ENCODE measurements at places on chromosomes 7 and 10. TPM values are rescaled to one million over a fixed set of nuclear protein-coding genes. Genes with fewer than 3 reads are reported as not detected.

DNA sequence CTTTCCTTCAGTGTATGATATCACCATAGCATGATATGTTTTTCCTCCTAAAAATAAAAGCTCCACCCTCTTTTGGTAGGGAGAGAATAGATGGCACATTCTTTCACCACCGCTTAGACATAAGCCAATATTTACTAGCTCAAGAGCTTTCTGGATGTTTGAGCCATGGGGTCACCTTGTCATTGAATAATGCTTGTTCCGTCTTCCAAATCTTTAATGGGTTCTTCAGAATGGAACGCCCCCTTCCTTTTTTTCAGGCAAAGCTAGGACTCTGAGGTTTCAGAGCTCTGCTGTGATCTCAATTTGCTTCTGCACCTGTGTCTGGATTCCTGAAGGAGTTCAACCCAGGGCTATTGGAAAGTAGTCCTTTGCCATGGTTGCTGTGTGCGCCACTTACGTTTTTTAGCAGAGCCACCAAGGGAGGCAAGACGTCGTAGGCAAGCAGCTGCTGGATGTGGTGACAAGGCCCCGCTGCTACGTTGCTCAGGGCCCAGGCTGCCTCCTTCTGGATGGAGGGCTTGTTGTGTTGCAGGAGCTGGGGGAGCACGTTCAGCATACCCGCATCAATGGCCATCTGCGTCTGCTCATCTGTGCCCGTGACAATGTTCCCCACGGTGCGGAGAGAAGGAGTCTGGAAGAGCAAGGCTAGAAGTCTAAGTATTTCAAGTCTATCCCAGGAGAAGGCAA is 23.2 kb downstream of the KPNA7 start:
- no peak for DNase-seq

DNA sequence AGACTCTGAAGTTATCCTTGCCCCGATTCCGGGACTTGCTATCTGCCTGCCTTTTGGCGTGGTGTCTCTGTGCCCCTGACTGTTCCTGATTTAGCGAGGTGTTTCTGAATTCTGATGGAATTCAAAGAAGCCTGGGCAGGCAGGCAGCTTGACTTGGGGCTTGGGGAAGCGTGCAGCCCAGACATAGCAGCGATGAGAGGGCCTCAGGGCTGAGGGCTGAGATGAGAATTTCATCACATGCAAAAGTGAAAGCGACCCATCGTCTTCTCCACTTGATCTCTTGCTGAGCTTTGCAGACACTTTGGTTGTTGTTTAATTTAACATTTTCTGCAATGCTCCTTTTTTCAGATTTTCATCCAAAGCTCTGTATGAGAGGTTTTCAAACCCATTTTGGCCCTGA is 57.8 kb downstream of the TCF7L2 start:
- no peak for DNase-seq

DNA sequence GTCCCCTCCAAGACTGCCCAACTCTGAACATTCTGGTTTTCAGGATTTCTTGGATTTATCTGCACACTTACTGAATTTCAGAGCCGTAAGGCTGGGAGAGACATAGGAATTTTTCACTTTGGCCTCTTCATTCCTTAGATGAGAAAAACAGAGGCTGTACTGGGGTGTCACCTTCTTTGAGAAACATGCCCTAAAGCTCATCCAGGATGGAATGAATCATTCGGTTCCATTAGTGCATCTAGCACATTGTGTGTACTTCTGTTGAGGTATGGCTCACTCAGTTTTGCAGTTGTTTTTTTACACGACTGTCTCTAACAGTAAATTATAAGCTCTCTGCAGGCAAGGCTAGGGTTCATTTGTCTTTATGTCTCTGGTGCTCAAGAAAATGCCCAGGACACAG is 383.4 kb downstream of the GATA3 start:
- no peak for DNase-seq

DNA sequence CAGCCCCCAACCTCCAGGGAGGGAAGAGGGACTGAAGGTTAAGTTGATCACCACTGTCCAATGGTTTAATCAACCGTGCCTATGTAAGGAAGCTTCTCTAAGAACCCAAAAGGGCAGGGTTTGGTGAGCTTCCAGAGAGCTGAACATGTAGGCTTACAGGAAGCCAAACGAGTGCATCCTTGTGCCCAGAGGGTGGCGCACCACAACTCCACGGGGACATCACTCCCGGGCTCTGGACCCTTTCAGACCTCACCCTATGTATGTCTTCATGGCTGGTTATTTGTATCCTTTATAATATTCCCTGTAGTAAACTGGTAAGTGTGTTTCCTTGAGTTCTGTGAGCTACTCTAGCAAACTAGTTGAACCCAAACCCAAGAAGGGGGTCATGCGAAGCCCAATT is 11.5 kb upstream of the NFKB2 start:
- DNase-seq, result no peak

DNA sequence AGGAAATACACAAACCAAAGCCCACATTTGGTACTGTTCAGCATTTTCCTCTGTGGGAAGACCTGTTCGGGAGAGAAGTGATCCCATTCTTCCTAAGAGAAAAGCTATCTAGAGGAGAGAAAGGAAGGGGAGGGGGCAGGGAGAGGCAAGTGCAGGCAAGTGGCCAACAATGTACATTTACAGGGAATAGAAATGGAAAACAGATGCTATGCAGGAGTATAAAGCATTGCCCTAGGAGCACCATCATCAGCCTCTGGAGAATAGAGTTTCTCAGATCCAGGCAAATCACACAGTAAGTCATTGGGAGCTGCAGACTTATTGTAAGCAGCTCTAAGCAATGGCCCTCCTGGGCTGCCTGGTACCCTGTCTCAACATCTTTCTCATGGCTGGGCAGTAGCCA is 424.4 kb upstream of the AUTS2 start:
- no peak for DNase-seq

- DNase-seq, result no peak
Observed at GRCh38 chr7:68573271-68574005, 1024.8 kb upstream of the AUTS2 start.

DNA sequence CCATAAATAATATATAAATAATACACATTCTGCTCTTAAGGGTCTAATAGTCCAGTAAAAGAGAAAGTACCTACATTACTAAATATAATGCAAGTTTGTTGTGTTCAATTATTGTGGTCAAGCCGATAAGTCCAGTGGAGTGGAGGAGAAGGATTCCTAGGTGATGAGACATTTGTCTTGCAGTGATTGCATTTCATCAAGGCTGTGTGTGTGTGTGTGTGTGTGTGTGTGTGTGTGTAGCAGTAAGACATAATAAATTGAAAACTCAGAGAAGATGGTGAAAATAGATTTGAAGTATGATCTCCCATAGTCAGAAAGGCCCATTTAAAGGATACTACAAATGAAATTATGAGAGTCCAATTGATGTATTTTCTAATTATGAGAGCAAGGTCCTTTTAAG is 192.5 kb upstream of the SEMA3C start:
- peak; percentile 75 for DNase-seq

- DNase-seq, result no peak
Observed at GRCh38 chr7:4725850-4726450, 43.9 kb downstream of the FOXK1 start.

GRCh38 chr10:106919871-106920282 is 244.6 kb downstream of the SORCS1 start:
- no peak for DNase-seq

GRCh38 chr10:81042647-81043046 is 504.9 kb downstream of the SH2D4B start:
- no peak for DNase-seq

GRCh38 chr7:33798686-33799325 is 106.5 kb upstream of the BMPER start:
- DNase-seq, result no peak

DNA sequence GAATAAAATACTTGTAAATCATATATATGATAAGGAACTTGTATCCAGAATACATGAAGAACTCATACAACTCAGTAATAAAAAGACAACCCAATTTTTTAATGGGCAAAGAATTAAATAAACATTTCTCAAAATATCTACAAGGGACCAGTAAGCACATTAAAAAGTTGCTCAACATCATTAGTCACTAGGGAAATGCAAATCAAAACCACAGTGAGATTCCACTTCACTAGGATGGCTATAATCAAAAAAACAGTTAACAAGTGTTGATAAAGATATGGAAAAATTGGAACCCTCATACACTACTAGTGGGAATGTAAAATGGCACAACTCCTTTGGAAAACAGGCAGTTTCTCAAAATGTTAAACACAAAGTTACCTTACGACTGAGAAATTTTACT is 40.3 kb upstream of the YAE1 start:
- no peak for DNase-seq

DNA sequence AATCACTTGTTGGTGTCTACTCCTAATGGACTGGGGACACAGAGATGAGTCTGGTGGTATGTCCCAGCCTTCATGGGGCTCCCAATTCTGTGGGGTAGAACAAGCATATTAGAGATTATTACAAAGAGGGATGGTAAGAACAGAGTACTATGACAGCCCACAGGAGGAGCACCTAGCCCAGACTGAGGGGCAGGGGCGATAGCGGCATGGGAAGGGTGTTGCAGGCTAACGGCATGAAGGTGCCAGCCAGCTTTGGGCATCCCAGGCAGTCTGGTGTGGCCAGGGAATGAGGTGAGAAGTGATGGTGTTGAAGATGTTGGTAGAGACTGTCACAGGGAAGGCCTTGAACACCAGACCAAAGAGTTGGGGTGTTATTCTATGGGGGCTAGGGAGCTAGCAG is 280.0 kb downstream of the RPS24 start:
- DNase-seq, result no peak

GRCh38 chr7:6648815-6649104 is 11.6 kb downstream of the ZNF316 start:
- no peak for DNase-seq

- peak; percentile 59 for DNase-seq
Observed at GRCh38 chr7:142827951-142828500, 26.9 kb upstream of the EPHB6 start.

PIK3CG gene
- 1.5 TPM for total RNA-seq

GIMAP4 gene
- not detected for total RNA-seq

FEZF1 gene
- total RNA-seq, result 0.69 TPM

SLC18A3 gene
- not detected for total RNA-seq

LEP gene
- not detected for total RNA-seq

OR6B1 gene
- total RNA-seq, result not detected

LIPJ gene
- not detected for total RNA-seq
